ENCODE measurements at places on chromosomes 16 and 17. TPM values are rescaled to one million over a fixed set of nuclear protein-coding genes. Genes with fewer than 3 reads are reported as not detected.

- H3K4me3 ChIP-seq: no peak overlapping the region
- peaks cover 45% of the 10 kb centered on the region for H3K36me3 ChIP-seq
- peak overlapping the region; percentile 67 for H3K27ac ChIP-seq
These were observed 36.1 kb downstream of the GINS2 start for GRCh38 chr16:85652431-85653221.

- peaks cover 81% of the 10 kb centered on the region for H3K4me1 ChIP-seq
- no peaks in the 10 kb centered on the region for H3K36me3 ChIP-seq
- peak overlapping the region; percentile 95 for H3K4me3 ChIP-seq
- H3K27ac ChIP-seq: peak overlapping the region; percentile 93
- no peak for DNase-seq
- no peaks in the 10 kb centered on the region for H3K27me3 ChIP-seq
These were observed 1.1 kb upstream of the GIT1 start for GRCh38 chr17:29590411-29591145.

DNA sequence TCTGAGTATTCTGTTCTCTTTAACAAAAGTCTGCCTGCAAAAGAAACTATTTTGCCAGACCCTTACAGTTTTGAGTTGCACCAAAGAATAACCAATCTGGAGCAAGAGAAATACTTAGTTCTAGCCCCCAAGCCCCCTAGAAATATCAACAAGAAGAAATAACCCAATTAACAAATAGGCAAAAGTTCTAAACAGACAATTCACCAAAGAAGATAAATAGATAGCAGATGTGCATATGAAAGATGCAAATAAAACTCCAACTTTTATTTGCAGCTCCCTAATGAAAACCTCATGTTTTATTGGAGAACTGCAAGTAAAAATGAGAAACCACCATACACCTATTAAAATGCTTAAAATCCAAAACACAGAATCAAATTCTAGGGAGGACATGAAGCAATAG is 1308.0 kb downstream of the CDH11 start:
- no peak overlapping the region for H3K4me3 ChIP-seq
- no peak overlapping the region for H3K27ac ChIP-seq
- H3K4me1 ChIP-seq: no peaks in the 10 kb centered on the region
- no peak for DNase-seq

DNA sequence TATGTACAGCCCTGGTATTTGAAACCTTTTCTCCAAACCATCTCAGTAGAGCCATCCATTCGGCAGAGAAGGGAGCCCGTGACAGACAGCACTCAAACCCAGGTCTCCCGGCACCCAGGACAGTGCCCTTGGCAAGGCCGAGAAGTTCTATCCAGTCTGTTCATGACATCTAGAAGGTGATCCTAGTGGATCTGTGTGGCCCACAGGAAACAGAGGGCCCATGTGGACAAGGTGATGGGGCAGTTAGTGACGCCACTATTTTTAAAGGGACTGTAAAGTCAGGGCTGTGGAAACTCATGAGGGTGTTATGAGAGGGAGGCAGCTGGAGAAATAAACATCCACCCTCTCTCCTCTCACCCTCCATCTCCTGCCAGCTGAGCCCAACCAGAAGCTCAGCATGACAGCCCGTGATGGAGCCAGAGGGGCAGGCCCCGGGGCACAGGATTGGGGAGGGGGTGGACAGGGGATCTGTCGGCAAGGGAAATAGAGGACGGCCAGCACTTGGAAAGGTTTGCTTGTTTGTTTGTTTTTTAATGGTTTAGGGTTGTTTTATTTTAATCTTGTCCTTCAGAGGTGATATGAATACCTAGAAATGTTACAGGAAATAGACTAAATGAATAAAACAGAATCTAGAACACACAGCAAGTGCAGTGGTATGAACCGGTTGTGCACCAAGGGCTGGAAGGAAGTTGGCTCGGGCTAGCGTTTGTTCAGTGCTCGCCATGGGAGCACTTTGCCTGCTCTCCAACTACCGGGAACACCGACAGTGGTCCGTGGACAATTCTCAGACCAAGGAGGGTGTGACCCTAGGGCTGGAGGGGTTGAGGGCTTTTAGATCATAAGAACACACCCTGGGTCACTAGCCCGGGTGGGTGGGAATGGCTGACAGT is 17.1 kb downstream of the MYLK3 start:
- peak overlapping the region; percentile 19 for H3K4me3 ChIP-seq
- no peak for DNase-seq
- H3K27me3 ChIP-seq: no peaks in the 10 kb centered on the region
- H3K4me1 ChIP-seq: peaks cover 77% of the 10 kb centered on the region
- peak overlapping the region; percentile 79 for H3K27ac ChIP-seq

DNA sequence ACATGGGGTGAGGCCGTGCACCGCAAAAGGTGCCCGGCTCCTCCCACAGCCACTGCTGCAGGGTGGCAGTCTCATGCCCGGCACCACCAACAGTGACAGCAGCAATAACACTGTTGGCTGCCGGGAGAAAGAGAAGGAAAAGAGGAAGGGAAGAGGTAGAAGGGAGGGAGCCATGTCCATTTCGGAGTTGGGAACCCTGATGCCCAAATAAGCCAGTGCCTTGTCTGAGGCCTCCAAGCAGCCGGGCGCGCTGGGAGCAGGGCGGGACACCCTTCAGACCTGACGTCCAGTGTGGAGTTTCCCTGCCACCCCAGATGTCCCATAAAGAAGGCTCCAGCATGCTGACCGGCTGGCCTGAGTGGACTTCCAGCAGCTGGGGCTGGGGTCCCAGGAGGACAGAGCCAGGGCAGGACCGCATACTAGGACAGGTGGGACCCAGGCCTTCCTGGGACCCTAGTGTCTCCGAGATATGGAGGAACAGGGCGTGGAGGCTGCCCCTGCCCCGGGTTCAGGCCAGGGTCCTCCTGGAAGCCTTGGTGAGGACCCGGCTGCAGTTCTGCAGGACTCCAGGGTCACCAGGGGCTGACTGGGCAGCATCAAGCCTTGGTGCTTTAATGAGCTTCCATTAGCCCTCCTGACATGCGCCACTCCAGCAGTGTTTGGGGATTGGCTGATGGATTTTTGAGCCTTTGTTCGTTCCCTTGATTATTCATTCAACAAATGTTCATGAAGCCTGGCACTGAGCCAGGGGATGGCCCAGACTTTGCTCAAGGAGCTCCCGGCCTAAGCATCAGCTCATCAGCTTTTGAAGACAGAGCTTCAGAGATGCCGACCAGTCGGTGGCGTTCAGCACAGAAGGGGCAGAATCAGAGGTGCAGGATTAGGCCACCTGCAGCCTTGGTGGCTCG is 223.6 kb upstream of the CIBAR2 start:
- peaks cover 18% of the 10 kb centered on the region for H3K4me1 ChIP-seq
- no peak for DNase-seq
- H3K27ac ChIP-seq: no peak overlapping the region

GRCh38 chr17:42554250-42555121 is 1.8 kb downstream of the HSD17B1 start:
- DNase-seq: peak; percentile 92
- H3K27me3 ChIP-seq: no peaks in the 10 kb centered on the region
- H3K4me3 ChIP-seq: peak overlapping the region; percentile 96
- H3K36me3 ChIP-seq: no peaks in the 10 kb centered on the region
- H3K4me1 ChIP-seq: peaks cover 38% of the 10 kb centered on the region

DNA sequence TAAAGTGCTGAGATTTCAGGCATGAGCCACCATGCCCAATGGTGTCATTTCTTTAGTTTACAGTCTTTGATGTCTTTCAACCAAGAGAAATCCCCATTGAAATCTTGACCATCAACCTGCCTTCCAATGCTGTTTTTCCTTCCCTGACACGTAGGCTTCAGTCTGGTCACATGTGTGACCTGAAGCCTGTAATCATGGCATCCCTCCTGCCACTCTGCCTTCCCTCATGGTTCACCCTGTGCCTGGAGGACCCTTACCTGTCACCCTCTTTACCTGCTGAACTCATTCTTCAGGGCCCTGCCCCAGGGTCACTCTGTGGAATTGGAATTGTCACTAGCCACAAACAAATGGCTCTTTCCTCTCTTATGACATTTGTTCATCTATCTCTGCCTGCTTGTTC is 18.1 kb upstream of the ARHGAP23 start:
- peaks cover 8% of the 10 kb centered on the region for H3K4me1 ChIP-seq
- peaks cover 4% of the 10 kb centered on the region for H3K27me3 ChIP-seq
- H3K36me3 ChIP-seq: no peaks in the 10 kb centered on the region
- H3K4me3 ChIP-seq: no peak overlapping the region

- H3K27ac ChIP-seq: peak overlapping the region; percentile 62
- no peak for DNase-seq
- peaks cover 94% of the 10 kb centered on the region for H3K4me1 ChIP-seq
- no peaks in the 10 kb centered on the region for H3K27me3 ChIP-seq
These were observed 33.7 kb downstream of the TOM1L2 start for GRCh38 chr17:17938388-17939107.

DNA sequence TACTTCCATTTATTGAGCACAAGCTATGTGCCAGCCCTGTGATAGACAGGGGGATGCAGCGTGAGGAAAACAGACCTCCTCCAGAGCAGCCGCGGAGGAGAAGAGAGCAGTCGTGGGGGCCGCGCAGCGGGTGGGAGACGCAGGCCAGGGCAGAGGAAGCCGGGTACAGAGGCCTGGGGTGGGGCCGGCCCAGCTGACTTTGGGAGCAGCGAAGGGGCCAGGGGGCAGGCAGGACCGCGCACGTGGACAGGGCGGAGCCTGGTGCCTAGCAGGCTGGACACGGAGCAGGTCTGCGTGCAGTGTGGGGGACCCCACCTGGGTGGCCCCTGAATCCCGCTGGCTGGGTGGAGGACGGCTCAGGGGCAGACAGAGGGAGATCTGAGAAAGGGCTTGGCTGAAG is 46.2 kb downstream of the ZFPM1 start:
- DNase-seq: no peak
- H3K4me1 ChIP-seq: peaks cover 17% of the 10 kb centered on the region
- no peaks in the 10 kb centered on the region for H3K27me3 ChIP-seq
- no peak overlapping the region for H3K27ac ChIP-seq
- H3K36me3 ChIP-seq: no peaks in the 10 kb centered on the region

DNA sequence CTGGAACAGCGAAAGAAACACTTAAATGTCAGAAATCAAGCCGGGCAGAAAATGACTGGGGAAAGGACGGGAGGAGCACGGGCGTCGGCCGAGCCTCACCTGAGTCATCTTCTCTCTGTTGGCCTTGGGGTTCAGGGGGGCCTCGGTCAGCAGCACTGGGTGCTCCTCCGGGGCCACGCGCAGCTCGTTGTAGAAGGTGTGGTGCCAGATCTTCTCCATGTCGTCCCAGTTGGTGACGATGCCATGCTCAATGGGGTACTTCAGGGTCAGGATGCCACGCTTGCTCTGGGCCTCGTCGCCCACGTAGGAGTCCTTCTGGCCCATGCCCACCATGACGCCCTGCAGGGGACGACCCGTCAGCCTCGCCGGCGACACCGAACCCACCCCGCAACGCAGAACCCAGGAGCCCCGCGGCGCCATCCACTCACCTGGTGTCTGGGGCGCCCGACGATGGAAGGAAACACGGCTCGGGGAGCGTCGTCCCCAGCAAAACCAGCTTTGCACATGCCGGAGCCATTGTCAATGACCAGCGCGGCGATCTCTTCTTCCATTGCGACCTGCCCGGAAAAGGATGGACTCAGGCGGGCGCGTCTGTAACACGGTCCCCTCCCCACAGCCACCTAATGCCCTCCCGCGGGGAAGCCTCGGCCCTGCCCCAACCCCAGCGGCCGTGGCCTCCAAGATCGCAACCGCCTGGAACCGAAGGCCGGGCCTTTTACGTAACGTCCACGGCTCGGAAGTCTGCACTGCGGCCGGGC is 616 bp downstream of the ACTG1 start:
- peaks cover 45% of the 10 kb centered on the region for H3K36me3 ChIP-seq
- peak overlapping the region; percentile 99 for H3K27ac ChIP-seq
- peak overlapping the region; percentile 93 for H3K4me3 ChIP-seq

DNA sequence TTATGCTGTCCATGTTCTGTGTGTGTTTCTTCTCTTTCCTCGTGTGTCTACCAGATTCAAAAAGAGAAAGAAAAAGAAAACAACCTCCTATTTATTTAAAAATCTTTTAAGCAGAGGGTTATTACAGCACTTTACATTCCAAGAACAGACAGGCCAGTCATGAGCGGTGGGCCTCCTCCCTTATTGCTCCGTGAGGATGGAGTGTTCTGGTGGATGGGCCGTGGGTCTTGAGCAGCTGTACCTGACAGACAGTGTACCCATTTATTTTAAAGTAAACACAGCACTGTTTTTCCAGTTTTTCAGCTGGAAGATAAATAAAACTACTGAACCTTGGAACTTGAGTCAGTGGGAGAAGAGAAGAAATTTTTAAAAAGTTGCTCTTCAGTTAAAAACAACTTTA is 52.4 kb downstream of the WWP2 start:
- no peak for DNase-seq
- peaks cover 13% of the 10 kb centered on the region for H3K36me3 ChIP-seq
- no peak overlapping the region for H3K4me3 ChIP-seq
- H3K27me3 ChIP-seq: no peaks in the 10 kb centered on the region

DNA sequence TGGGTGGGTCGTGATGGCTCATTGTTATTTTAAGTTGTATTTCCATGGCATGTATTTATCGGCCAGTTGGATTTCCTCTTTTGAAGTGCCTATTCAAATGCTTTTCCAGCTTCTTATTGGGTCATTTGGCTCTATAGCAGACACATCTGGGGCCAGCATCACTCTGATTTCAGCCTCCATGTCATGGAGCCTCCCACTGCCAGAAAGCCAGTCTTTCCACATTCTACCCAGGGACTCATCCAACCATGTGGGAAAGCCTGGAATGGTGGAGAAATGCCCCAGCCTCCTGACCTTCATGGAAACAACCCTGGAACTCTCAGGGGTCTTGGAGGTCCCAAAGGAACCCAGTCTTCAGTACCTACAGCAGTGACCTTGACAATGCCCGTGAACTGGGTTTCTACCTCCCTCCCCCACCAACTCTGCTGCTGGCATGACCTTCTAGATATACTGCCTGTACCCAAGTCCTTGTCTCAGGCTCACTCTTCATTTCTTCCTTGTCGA is 33.8 kb upstream of the ADGRG1 start:
- H3K36me3 ChIP-seq: no peaks in the 10 kb centered on the region
- H3K4me1 ChIP-seq: peaks cover 11% of the 10 kb centered on the region
- DNase-seq: no peak

ABCA8 gene
- total RNA-seq: 35.5 TPM

FBXL19 gene
- 6.3 TPM for total RNA-seq

Data from left ventricle myocardium inferior (tissue), 1 donor.